ENCODE measurements at places on chromosomes 16 and 17.

DNA sequence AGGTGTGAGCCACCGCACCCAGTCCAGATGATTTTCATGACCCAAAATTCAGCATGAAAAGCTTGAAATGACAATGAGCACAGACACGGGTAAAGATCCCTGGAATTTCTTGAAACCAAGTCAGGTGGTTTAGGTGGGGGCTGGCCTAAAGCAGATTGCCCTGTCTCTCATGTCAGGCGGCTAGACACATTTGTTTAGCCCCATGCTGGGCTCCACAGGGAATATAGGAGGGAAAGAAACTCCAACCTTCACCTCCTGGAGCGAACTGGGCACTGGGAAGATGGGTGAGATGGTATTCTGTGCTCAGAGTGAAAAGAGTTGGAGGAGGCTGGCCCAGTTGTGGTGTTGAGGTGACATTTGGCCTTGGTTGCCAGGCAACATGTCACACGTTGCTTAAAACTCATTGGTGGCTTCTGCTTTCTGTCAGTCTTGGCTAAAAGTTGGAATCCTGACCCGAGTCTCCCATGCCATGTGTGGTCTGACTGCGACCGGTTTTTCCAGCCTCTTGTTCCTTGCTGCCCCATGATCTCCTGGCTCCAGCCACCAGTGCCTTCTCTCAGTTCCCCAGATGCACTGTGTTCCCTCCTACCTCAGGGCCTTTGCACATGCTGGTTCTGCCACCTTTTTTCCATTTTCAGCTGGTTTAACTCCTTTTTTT lies 113.7 kb downstream of the ABCC6 start:
- DNase-seq: no peak

DNA sequence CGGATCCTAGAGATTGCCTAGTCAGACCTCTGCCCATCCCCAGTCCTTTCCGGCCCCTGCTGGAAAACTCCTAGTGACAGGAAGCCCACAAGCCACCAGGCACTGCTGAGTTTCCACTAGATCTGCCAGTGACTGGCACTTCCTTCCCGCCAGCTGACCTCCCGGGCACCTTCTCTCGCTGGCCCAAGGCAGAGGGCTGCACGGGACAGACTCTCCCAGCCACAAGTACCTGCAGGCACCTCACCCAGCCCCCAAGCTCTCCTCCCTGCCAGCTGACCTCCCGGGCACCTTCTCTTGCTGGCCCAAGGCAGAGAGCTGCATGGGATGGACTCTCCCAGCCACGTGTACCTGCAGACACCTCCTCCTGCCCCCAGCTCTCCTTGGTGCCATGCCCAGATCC lies 66.3 kb upstream of the DOC2B start:
- DNase-seq: peak; percentile 12

DNA sequence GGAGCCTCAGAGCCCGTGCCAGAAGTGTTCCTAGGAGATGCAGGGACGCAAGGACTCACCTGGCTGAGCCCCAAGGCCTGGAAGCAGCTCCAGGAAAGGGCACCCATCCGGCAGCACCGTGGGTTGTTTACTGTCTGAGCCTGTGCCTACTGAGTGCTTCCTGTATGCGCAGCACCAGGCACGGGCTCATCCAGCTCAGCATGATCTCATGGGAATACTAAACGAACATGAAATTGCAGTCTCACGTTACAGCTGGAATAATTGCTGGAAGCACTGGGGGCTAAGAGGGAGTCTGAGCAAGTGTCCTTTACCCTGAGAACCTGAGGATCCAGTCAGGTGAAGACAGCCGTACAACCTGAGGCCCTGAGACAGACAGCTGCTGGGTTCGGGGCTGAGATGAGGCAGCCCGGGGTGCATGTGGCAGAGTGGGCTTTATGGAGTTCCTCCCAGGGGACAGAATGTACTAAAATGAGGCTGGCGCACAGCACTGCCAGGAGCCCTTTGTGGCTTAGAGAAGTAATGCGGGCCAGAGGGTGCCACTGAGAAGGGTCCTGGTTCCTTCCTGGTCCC lies 5.4 kb downstream of the CTRL start:
- DNase-seq: no peak

GRCh38 chr16:66023481-66023880 lies 343.0 kb upstream of the CDH5 start:
- DNase-seq: no peak

- peak; percentile 4 for DNase-seq
These were observed 146.1 kb upstream of the TOM1L1 start for GRCh38 chr17:54754560-54754959.
